ENCODE measurements at places on chromosomes 11 and 22. TPM values are rescaled to one million over a fixed set of nuclear protein-coding genes. Genes with fewer than 3 reads are reported as not detected.

Gene UBQLNL
- total RNA-seq, result not detected

Gene LRRC51
- 5.6 TPM for total RNA-seq

Gene SMC1B
- not detected for total RNA-seq

DNA sequence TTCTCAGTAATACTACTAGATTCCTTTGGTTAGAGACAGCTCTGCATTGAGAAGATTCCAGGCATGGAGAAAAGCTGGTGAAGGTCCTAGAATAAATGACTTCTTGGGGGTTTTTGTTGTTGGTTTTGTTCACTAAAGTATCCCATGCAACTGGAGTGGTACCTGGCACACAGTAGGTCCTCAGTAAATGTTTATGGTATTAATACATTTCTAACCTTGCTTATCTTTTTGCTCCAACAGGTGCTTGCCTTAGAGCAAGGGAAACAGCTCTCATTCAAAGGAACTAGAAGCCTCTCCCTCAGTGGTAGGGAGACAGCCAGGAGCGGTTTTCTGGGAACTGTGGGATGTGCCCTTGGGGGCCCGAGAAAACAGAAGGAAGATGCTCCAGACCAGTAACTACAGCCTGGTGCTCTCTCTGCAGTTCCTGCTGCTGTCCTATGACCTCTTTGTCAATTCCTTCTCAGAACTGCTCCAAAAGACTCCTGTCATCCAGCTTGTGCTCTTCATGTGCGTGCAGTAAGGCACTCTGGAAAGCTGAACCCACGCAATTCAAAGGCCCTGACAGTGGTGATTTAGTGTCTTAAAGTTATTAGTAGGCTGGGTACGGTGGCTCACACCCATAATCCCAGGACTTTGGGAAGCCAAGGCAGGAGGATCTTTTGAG lies 2.0 kb downstream of the TMEM138 start:
- no peak for DNase-seq

DNA sequence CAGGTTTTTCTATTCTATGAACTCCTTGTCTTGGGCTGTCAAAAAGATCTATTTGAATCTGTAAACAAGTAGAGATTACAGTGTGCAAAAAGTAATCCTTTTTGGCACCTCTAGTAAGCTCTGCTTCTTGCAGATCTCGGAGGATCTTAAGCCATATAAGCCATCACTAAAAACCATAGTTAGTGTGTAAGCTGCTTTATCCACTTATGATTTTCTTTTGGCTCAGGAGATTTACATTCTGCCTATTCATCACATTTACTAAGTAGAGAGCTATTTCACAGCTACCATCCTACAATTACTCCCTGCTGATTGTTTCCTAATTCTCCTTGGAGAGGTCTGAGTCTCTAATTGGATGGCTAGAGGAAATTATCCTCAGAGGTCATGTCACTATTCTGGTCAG lies 385.7 kb downstream of the AASDHPPT start:
- no peak for DNase-seq

GRCh38 chr22:45276507-45277105 lies 8.1 kb upstream of the UPK3A start:
- DNase-seq, result no peak

DNA sequence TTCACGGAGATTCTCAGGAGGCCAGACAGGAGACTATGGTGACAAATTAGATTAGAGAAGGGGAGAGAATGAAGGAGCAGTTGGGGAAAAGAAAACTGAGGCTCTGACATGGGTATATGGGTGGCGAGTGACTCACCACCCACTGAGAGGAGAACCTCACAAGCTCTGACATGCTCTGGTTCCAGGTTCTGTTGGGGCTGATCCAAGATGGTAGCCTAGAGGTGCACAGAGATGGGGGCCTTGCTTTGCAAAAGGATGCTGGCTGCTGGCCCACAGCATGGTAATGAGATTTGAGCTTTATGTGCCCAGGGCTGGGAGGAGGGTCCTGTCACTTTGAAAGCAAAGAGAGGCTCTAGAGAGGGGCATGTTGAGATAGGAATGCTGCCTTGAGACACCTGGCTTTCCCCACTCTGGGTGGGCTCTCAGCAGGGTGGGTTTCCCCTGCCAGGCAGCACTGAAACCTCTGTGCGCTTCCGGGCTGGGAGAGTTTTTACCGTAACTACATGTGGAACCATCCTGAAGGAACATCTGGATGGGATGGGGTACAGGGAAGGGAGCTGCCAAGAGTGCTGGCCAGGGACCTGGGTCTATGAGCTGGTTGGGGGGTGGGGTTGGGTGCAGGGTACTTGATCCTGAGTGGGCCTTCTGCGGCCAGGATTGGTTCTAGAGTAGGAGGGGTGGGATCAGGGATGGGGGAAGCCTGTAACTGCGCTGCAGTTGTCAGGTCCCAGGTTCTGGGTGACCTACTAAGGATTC lies 1.2 kb upstream of the GRK2 start:
- DNase-seq, result no peak

Gene GLYAT
- total RNA-seq, result not detected

GRCh38 chr11:110908401-110909105 lies 196.3 kb upstream of the ARHGAP20 start:
- DNase-seq, result peak; percentile 94

Gene ZC3H12C
- 15.8 TPM for total RNA-seq

Gene NOX4
- total RNA-seq, result 10.8 TPM

Measured in IMR-90 (cell line).